Jurkat, Clone E6-1 (cell line): ENCODE measurements at places on chromosomes 6 and 20.

DNA sequence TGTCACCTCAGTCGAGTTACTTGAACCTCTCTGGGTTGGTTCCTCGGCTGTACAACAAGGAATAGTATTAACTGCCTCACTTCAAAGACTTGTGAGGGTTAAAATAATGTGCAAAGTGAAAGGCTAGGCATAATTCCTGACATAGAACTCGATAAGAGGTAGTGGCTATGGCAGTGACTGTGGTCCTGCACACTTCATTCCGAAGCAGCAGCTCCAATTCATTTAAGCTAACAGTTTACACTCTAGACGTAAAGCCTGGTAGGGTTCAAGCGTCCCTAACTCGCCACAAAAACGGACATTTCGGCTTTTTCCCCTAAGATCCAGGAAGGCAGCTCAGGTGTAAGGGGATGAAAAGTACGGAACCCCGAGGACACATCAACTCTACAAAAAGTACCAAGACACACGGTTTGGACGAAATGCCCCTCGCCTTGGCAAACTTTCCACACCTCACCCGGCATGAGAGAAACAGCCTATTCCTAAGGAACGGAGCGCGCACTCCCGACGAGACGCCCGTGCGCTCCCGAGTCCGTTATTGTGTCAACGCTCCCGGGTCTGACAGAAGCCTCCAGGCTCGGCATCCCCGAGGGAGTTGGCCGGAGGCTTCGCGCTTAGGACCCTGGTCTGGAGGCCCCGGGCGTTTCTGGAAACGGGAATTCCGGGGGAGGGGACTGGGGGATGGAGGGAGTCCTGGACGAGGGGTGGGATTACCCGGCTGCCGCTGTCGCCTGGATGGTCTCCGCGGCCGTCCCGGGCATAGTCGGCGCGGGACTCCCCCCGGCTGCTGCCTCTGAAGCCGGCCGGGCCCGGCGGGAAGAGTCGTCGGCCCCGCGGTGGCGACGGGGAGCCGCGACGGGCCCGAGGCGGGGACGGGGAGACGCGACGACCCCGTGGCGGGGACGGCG lies 937 bp downstream of the ZNF318 start:
- no peak for DNase-seq

GRCh38 chr6:68638230-68638900 lies 3.3 kb downstream of the ADGRB3 start:
- peak; percentile 14 for DNase-seq

GRCh38 chr20:4549711-4550259 lies 171.9 kb upstream of the PRND start:
- no peak for DNase-seq

GRCh38 chr6:157841211-157841840 lies 18.3 kb downstream of the SNX9 start:
- DNase-seq: no peak

- DNase-seq: no peak
These were observed 35.3 kb upstream of the LAMA2 start for GRCh38 chr6:128847431-128848210.

DNA sequence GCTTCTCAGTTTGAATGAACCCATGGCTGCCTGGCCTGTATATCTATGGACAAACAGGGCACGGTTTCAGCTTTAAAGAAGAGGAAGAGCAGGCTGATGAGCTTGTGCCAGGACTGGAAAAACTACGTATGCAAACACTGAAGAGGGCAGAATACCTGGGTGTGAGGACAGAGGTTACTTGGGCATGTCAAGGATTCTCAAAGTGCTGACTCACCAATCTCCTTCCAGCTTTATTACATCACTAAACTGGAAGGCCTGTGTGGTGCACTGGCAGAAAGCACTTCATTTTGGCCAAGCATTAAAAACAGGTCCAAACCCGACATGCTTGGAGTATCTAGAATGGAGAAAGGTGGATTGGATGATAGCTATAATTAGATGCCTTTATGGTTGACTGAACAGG lies 95.2 kb downstream of the GMPR start:
- no peak for DNase-seq
